ENCODE measurements at places on chromosomes 3 and 15.
A peak's percentile ranks its signal among the peaks of the same experiment; 100 is the strongest.

- DNase-seq, result no peak
Observed at GRCh38 chr3:46576879-46577278, 10.8 kb upstream of the LRRC2 start.

DNA sequence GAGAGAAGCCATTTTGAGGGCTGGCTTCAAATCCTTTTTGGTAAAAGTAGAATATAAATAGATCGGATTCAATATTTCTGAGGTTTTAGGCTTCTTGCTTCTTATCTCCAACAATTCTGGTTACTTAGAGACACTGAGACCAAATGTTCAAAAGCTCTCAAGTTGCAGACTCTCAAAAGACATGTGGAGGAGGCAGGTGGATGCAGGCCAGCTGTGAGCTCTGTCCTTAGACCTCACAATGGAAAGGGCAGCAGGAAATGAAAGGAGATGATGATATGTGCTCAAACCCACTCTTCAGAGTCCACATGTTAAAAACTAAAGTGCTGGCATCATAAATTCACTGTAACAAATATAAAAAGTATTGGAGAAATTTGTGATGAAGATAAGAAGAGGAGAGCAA lies 424.9 kb upstream of the ALCAM start:
- DNase-seq, result no peak

DNA sequence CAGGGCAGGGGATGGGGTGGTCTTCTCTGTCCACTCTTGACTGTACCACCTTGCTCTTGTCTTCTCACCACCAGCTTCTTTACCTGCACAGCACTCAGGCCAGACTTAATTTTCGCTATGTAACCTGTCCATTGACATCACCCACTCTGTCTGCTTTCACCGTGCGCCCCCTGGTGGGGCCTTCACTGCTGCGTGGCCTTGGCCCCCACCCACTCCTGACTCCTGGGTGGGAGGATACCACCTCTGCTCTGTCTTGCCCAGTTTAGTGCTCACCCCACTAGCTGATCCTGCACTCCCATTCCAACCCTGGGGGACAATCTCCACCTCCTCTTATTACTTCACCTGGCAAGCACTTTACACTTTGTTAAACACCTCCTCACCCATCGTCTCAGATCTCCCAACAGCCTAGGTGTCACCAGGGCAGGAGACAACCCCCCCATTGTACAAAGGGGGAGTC lies 17.7 kb downstream of the PTH1R start:
- peak; percentile 17 for DNase-seq

DNA sequence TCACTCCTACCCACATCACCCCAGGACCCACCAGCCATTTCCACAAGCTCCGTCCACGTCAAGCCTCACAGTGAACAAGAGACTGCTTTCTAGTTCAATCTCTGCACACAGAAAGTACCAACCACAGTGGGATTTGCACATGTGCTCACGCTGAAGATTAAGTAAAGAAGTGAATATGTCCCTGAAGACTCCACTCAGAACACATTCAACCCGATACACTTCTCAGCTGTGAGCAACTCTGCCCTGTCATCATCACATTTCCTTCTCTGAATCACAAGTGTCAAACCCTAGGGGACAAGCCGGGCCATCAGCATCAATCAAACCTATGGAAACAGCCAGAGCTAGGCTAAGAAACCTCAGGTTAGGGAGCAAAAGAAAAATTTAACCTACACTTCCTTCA lies 1.9 kb downstream of the STIMATE start:
- no peak for DNase-seq

- DNase-seq, result no peak
Observed at GRCh38 chr15:100461049-100461448, 67.7 kb downstream of the CERS3 start.

- no peak for DNase-seq
Observed at GRCh38 chr3:123783811-123784210, 100.3 kb downstream of the MYLK start.

- DNase-seq, result no peak
Observed at GRCh38 chr3:99602183-99602582, 36.2 kb upstream of the COL8A1 start.

GRCh38 chr3:148951599-148952361 lies 39.6 kb upstream of the GYG1 start:
- no peak for DNase-seq

- DNase-seq, result no peak
Observed at GRCh38 chr3:80677796-80678195, 910.0 kb upstream of the ROBO1 start.

DNA sequence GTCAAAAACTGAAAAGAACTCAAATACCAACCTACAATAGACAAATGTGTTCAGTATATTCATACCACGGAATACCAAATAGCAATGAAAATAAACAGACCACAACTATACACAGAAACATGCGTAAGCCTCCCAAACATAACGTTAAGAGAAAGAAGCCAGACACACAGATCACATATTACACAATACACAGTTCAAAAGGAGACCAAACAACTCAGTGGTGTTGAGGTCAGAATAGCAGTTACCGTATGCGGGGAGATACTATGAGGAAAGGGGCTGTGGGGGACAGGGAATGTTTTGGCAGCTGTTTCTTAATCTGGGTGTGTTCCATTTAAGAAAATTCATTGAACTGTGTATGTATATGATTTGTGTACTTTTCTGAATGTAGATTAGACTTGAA lies 6.6 kb downstream of the OSBPL10 start:
- no peak for DNase-seq

GRCh38 chr3:188432802-188433520 lies 279.0 kb downstream of the LPP start:
- DNase-seq, result no peak

- DNase-seq, result no peak
Observed at GRCh38 chr3:64225695-64226499, 631 bp upstream of the PRICKLE2 start.

DNA sequence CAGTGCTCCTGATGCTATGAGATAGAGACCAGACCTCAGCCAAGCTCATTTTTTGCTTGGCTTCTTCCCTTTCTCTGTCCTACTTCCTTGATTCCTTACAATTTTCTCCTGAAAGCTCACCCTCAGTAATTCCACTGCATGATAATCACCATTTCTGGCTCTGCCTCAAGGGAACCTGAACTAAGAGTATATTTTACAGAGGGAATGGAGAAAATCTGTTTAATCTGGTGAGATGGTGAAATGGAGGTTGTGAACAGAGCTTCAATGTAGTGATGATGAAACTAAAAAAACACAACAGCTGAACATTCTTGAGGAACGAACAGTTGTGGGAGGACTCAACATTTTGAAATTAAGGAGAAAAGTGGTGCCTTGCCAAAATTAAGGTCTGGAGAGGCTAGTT lies 16.3 kb downstream of the HHLA2 start:
- no peak for DNase-seq

- peak; percentile 32 for DNase-seq
Observed at GRCh38 chr3:51963951-51964451, 3.3 kb downstream of the PCBP4 start.

GRCh38 chr3:182092662-182093262 lies 381.0 kb downstream of the SOX2 start:
- peak; percentile 76 for DNase-seq

DNA sequence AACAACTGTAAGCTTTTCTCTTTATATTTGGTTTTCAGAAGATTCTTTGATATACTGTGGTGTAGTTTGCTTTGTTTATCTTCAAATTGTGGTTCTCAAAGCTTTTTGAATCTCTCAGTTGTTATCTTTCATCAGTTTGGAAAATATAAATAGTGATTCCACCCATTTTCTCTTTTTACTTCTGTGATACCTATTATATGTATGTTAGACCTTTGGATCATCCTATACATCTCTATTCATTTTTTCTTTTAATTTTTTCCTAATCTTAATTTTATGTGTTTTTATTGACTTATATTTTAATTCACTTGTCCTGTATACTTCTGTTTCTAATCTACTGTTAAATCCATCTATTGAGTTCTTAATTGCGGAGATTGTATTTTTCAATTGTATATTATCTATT lies 160.7 kb upstream of the COL8A1 start:
- no peak for DNase-seq

DNA sequence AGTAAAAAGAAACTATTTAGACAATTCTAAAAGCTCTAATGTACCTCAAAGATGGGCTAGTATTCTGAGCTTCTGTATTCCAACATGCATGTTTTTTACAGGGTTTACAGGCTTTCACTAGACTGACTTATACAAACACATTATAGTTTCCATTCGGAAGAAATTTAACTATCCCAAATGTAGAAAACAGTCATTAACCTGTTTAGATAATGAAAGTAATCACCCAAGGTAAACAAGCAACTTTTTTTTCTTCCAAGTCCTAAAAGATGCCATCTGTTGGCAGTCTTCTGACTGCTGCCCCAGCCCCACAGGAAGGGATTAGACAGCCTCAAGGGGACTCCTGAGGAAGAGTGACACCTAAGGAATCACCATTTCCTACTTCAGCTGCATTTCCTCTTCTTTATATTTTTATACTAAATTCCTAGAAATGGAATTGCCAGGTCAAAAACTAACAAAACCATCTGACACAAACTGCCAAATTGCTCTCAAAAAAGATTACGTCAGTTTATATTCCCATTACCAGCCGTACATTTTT lies 25.5 kb downstream of the SIN3A start:
- no peak for DNase-seq

- DNase-seq, result no peak
Observed at GRCh38 chr3:107833722-107834416, 257.0 kb downstream of the CD47 start.

DNA sequence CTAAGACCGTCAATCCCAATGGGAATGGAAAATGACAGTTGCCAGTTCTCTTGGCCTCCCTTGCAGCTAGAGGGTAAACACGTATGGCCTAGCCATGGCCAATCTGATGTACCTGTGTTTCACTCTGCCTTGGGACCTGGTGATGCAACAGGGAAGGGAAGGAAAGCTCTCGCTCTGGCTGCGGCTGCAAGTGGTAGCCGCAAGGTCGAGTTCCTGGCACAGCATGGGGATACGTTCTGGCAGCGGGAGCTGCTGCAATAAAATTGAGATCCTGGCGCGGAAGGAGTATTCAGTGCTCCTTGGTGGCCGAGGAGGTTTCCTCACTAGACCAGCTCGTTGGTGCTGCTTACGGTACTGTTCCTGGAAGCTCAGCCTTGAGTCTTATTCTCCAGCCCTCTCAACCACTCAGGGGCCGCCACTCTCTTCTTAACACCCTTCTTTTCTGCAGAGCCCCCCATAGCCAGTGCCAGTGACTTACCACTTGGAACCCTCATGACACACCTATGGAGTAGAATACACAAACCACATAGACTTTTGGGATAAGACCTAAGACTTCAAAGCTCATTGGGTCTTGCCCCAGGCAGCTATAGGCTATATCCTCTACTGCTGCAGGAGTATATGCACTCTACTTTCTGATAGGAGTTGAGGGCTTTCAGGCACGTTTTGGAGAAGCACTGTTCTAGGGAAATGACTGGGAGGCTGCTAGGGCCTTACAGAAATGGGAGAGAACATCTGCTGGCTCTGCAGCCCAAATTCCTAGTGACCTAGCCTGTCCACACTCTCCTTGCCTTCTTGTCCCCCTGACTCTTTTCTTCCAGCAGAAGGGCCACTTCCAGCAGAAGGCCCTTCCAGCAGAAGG lies 2.7 kb downstream of the KY start:
- no peak for DNase-seq

DNA sequence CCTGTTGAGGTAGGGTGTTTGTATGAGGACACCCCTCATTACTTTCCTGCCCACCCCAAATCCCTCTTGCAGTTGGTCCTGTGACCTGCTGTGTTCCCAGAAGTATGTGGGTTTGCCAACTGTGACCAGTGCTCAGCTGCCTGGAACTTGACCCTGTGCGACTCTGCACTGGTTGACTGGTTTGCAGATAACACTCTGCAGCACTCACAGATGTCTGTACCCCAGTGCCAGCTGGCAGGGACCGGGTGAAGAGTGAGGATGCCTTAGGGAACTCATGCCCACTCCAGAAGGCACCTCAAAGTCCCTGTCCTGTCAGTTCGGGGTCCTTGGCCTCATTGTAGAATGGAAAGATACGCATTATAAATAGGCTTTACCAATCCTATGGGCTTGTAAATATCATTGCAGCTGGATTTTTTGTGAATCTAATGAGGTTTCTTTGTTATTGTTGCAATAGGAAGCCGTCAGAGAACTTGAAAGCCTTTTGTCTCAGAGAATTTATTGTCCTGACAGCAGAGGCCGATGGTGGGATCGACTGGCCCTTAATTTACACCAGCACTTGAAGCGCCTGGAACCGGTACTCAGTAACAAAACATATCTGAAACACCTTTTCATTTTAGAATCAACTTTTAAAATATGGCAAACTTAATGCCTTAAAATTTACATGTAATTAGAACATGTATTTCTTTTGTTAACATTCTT lies 18.2 kb downstream of the FAN1 start:
- DNase-seq, result no peak

DNA sequence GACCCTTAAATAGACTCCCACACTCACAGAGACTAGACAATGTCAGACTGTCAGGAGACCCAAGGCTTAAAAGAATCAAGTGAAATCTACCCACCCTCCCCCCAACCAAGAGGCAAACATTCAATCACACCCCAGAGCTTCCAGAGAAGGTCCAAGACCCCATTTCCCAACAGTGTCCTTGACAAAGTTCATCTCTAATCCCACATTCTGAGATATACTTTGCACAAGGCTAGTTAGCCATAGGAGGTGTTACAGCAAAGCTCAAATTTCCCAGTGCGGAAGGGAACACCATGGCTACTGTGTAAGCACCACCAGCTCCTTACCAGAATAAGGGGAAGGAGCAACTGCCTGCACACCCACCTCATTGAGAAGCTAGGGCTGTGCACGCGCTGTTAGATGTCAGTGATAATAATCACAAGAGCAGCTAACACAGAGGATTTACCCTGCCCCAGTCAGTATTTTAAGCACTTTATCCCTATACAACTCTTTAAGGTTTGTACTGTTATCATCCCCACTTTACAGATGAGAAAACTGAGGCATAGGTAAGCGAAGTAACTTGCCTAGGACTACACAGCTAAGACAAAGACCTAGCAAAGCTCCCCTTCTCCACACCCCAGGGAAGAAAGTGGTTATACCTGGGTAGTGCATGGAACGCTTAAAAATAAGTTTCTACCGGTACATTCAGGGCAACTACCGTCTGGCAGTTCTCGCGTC lies 17.3 kb downstream of the SPATA12 start:
- no peak for DNase-seq

DNA sequence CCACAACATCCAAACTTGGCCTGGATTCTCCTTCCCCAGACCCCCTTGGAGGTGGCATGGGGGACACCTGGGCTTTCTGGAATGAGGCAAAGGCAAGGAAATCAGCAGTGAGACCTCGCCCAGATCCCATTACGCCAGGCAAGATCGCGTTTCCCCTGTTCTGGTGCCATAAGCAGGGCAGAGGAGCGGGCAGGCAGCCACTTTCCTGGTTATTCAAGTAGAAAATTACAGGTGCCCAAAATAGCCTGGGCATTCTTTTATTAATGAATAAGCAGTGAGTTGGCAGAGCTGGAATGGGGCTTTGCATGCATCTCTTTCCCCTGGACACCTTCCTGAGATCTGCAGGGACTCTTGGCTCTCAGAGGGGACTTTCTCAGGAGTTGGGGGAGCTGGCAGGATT lies 31.5 kb upstream of the FAM107A start:
- DNase-seq, result peak; percentile 78

DNA sequence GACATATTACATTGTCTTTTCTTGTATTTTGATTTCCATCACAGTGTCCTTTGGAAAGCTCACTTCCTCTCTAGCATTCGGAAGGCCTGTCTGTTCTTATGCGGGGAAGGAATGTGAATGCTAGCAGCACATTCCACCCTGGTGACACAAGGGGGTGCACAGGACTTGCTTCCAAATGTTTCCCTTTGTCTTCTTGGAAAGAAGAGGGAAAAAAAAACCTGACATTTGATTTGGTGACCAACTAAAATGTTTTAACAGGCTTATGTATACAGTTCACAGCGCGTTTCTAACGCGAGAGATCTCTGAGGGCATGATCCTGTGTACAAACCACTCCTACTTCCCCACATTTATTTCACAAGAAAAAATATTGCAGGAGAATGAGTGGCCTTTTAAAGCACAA lies 107.6 kb upstream of the FXR1 start:
- DNase-seq, result peak; percentile 89
